GF-D8 (cell line): ENCODE measurements at places on chromosomes 2 and 18.

DNA sequence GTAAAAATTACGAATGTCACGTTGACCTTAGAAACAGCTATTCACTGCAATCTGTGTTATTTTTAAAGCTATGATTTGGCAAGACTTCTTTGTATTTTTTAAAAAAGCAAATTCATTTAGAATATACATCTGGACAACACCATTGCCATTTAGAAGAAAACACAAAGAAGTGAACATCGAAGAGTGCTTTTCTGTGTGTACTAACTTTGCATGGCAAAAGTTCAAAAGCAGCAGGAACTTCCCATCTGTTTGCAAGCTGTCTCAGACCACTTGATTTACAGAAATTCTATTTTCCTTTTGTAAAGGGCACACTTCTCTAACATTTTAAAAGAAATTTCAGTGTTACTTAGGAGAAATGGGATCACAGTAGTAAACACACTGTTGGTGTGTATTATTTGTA is 145.9 kb downstream of the CALCRL start:
- DNase-seq = no peak

DNA sequence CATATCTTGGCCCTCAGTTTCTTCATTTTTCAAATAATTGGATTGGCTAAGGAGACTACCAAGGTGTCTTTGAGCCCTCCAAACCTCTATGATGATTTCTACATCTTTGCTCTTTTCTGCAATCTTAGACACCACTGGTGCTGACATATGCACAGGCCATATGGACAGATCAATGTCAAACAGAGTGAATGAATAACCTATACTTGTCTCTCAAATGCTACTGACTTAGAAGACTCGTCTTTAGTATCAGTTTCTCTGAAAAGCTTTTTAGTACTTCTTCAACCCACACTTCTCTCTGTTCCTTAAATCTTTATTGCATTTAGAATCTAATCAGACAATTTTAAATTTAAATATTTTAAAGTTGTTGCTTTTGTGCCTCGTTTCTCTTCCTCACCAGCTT is 258.2 kb downstream of the LTBP1 start:
- no peak for DNase-seq

DNA sequence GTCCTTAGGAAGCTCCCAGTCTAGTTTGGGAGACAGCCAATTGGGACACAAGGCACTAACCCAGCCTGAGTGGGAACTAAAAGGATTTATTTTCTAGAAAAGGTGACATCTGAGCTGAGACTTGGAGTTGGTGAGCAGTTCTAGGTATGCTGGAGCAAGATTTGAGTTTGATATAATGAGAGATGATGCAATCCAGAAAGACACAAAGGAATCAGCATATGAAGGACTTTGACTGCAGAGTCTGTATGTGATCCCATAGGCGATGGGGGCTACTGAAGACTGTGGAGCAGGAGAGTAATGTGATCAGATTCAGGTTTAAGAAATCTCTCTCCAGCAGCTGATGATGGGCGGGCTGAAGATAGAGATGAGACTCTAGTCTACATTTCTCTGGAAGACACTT is 135.1 kb upstream of the MYCN start:
- no peak for DNase-seq

DNA sequence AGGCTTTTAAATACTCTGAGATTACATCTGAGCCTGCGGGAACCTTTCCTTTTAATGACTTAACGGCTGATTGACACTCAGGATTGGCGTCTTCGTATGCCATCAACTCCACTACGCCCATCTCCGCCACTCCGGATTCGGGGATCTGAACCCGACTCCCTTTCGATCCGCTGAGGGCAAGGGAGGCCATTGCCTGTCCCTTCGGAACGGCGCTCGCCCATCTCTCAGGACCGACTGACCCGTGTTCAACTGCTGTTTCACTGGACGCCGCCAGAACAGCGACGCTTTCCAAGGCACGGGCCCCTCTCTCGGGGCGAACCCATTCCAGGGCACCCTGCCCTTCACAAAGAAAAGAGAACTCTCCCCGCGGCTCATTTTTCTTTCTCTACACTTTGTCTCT is 90.4 kb downstream of the PID1 start:
- DNase-seq = no peak

DNA sequence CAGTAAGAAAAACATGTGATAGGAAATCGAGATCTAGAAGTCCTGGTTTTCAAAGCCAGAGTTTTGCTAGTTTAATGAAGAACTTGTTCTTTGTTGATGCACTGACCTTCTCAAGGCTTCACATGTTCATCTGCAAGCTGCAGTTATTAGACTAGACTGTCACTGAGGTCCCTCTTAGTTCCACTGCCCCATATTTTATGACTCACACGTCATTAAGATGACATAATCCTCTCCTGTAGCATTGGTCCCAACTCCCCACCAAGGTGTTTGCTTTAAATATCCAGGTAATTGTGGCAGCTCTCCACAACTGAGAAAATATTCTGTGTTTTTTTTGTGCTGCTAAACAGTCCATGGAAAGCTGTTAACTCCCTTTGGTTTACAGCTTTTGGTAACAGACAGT is 149.7 kb downstream of the MREG start:
- DNase-seq = no peak

DNA sequence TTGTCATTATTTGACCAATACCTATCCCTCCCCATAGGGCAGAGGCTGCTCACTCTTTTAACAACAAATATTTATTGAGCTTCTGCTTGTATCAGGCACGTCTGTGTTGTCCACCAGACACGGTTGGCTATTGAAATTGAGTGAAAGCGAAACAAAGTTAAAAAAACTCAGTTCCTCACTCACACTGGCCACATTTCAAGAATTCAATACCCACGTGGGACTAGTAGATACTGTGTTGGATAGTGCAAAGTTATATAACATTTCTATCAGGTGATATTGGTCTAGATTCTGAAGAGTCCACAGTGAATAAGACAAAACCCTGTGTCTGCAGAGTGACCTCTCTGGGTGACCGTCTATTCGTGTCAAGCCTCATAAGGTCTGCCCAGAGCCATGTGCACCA is 43.9 kb upstream of the GALR1 start:
- DNase-seq = no peak

GRCh38 chr2:28543316-28544035 is 47.6 kb downstream of the PLB1 start:
- DNase-seq = no peak

DNA sequence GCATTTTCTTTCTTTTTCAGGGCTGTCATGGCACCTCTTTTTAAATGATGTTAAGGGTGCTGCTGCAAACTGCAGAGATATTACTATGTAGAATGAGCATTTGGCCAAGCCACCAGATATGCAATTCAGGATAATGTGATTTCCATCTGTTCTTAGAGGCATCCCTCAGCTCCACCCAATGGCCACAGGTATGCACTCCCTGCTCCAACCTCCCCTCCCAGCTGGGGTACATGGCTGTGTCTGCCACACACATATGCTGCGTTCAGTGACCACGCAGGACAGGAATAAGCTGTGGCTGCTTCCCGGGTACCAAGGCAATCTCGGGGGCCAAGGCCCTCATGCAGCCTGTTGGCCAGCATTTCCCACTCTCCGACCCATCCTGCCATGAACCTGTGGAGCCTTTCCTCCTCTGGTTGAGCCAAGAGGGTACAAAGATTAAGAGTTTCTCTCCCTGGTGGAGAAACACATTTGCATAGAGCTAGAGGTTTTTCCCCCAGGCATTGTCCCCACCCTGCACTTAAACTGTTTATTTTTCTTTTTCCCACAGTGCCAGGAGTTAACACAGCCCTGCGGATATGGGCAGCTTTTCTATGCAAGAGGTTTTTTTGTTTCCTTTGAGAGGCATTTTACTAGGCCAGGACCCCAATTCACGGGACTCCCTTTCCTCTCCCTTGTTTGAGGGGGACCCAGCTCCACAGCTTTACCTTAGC is 147.0 kb downstream of the GCA start:
- no peak for DNase-seq

- no peak for DNase-seq
Observed at GRCh38 chr18:43793910-43794309, 516.6 kb upstream of the SYT4 start.

DNA sequence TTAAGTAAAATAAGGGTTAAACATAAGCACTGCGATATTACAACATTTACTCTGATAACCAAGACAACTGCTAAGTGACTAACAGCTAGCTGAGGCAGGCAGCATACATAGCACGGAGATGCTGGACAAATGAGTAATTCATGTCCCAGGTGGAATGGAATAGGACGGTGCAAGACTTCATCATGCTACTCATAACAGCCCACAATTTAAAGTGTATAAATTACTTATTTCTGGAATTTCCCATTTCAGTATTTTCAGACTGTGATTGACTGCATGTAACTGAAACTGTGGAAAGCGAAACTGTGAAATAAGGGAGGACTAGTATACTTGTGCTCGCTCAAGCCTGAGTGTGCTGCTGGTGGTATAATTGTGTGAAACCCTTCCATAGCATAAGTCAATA is 12.9 kb downstream of the IER3IP1 start:
- DNase-seq = no peak

GRCh38 chr2:19857100-19857499 is 44.7 kb downstream of the TTC32 start:
- no peak for DNase-seq

- DNase-seq = no peak
Observed at GRCh38 chr18:75840131-75840530, 412.6 kb upstream of the SMIM21 start.

DNA sequence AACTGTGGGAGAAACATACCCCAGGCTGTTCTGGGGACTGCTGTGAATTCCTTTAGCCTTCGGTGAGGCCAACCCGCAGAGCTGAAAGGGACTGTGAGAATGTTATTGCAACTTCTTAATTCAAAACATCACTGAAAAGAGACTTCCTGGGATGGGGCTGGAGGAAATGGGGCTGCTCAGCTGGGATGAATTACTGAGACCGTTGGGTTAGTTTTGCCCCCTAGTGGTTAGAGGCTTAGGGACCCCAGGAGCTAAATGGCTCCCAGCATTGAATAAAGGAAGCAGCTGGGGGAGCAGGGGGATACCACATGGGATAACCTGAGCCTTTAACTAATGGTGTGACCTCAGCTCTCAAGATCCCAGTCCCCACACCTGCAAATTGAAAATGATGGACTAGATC is 941.1 kb upstream of the FANCL start:
- DNase-seq = no peak

DNA sequence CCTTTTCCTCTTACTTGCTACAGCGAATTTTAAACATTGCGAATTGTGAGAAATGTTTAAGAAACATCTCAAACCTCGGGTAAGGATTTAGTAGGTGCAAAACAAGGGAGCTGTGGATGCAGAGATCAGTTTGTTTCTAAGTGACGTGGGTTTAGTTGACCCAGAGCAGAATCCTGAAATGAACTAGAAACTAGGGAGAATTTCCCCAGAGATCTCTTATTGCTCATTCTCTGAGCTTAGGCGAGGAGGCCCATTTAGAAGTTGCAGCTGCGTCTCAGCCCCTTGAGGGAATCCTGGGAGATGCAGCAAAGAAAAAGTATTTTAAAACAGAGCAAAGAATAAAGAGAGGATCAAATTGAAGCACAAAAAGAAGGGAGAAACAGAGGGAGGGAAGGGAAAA is 29.3 kb downstream of the FAM124B start:
- DNase-seq = no peak

GRCh38 chr2:132477436-132477835 is 60.8 kb downstream of the GPR39 start:
- DNase-seq = no peak

GRCh38 chr2:27296481-27296880 is 11.8 kb downstream of the UCN start:
- no peak for DNase-seq

- no peak for DNase-seq
Observed at GRCh38 chr2:130251873-130252620, 53.8 kb upstream of the TUBA3E start.

- DNase-seq = no peak
Observed at GRCh38 chr2:156340804-156341451, 8.4 kb upstream of the NR4A2 start.

GRCh38 chr2:38806015-38806732 is 28.2 kb downstream of the GEMIN6 start:
- DNase-seq = no peak

DNA sequence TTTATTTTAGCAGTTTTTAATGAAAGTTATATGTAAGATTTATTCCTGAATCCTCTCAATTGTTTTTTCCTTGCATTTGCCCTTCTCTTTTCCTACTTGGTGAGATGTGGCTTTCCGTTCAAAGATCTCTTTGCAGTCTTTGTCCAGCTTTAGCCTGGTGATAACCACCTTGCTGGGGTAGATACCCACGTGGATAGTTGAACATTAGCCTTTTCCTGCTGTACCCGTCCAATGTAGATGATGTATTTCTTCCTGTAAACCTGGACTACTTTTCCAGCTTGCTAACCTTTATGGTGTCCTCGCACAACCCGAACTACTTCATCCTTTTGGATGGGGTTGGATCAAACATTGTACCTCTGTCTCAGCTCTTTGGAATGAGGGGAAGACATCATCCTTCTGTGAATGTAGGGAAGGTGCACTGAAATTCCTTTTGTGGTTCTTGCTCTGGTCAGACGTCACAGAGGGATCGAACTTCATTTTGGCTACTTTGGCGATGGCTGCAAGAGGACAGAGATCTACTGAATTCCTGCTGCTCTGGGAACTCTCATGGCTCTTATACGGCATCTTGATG is 293.2 kb upstream of the EPAS1 start:
- DNase-seq = no peak

DNA sequence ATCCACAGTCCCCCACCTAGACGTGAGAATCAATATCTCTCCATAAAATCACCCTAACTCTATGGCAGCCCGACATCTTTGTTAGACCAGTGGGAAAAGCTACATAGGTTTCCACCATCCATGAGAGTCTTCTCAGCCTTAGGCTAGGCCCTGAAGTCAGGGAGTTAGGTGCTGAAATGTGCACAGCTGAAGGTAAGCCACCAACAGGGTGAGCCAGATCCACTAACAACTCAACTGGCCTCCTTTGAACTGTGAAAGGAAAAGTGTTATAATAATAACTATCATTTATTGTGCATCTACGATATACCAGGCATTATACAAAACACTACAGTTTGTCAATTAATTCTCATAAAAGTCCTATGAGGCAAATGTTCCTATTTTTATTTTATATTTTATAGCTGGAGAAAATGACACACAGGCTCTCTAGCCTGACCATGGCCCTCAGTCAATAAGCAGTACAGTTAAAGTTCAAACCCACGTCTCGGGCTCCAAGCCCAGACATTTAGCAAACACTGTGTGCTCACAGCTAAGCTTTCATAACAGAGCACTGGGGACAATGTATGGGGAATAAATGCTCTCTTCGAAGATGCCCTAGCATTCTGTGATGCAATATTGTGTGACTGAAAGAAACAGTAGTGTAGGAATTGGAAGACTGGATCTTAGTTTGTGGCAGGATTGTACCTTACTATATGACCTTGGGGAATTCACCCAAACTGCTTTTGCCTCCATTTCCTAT is 11.2 kb upstream of the CYP27C1 start:
- no peak for DNase-seq

- DNase-seq = no peak
Observed at GRCh38 chr2:66684289-66684688, 249.4 kb downstream of the MEIS1 start.

DNA sequence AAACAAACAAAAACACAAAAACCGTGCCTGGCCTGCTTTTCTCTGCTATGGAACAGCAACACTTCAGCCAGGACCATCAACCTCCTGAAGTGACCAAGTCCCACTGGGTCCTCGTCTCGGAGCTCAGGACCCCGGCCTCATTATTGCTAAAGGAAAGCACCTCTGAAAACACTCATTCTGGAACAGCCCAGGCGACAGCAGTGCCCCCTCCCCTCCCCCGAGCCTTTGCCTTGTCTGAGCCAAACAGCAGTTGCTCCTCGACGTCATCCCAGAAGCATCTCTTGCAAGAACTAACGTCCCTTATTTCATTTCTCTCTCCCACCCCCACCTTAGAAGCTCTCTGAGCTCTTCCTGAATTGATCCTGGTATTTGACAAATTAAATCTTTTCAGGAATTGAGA is 27.4 kb downstream of the APCDD1 start:
- DNase-seq = no peak
